ENCODE measurements at places on chromosomes 2 and 18.

GRCh38 chr2:52703004-52703403 is 1064.6 kb upstream of the CHAC2 start:
- H3K27me3 ChIP-seq: no peaks in the 10 kb centered on the region
- no peaks in the 10 kb centered on the region for H3K36me3 ChIP-seq
- H3K4me3 ChIP-seq: no peak overlapping the region
- H3K4me1 ChIP-seq: no peaks in the 10 kb centered on the region
- no peak for DNase-seq

- DNase-seq: peak; percentile 49
- H3K36me3 ChIP-seq: no peaks in the 10 kb centered on the region
- H3K4me3 ChIP-seq: no peak overlapping the region
- H3K27me3 ChIP-seq: no peaks in the 10 kb centered on the region
- H3K27ac ChIP-seq: no peak overlapping the region
Measured at GRCh38 chr2:240705204-240705791, 13.6 kb downstream of the AQP12A start.

- no peak overlapping the region for H3K27ac ChIP-seq
- H3K4me3 ChIP-seq: no peak overlapping the region
- no peak for DNase-seq
- no peaks in the 10 kb centered on the region for H3K27me3 ChIP-seq
Measured at GRCh38 chr18:9569178-9569577, 45.2 kb downstream of the PPP4R1 start.

DNA sequence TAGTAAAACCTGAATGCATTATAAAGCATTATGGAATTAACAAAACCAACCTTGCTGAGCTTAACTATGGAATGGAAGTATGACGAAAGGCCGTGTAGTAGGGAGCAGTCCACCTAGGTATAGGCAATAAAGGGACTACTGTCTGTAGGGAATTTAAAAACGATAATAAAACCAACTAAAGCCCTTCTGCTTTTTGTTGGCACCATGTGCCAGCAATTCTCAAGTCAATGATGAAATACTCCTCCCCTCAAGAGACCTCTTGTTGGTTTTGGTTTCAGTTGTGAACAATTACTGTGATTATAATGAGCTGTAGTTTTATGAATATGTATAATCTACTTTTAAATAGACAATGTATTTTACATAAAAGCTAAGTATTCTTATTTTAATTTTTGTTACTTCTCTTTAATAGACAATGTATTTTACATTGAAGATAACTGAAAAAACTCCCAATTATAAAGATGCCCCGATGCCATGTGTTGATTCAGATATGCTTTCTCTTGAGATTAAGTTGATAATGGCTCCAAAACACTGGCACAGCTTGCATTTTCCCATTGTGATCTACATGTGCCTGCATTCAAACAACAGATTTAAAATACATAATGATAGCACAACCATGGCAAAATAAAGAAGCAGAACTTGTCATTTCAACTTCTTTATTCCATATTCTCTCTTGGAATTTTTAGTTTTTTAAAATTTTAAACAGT is 55.5 kb upstream of the ZDBF2 start:
- DNase-seq: peak; percentile 25
- no peaks in the 10 kb centered on the region for H3K36me3 ChIP-seq
- H3K27me3 ChIP-seq: peaks cover 15% of the 10 kb centered on the region
- H3K27ac ChIP-seq: no peak overlapping the region

GRCh38 chr18:23887493-23887892 is 127.1 kb upstream of the TTC39C start:
- no peak overlapping the region for H3K27ac ChIP-seq
- H3K27me3 ChIP-seq: no peaks in the 10 kb centered on the region
- no peak overlapping the region for H3K4me3 ChIP-seq
- no peaks in the 10 kb centered on the region for H3K36me3 ChIP-seq
- no peaks in the 10 kb centered on the region for H3K4me1 ChIP-seq

DNA sequence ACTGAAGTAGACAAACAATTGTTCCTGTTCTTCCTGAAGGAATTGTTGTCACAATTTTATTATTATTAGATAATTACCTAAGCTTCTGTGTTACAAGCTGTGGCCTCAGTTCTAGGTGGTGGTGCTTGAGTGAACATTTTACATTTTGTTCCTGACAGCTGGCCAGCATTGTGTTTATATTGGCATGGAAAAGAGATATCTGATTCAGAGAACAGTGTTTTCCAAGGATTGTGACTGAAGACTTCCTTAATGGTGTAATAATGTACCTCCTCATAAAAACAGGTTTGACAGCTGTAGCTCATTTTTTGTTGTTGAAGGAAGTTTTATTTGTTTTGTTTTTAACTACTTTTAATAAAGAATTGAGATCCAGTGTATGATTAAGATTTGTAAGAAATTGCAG is 95.2 kb downstream of the EPB41L5 start:
- H3K4me3 ChIP-seq: no peak overlapping the region
- H3K4me1 ChIP-seq: peaks cover 32% of the 10 kb centered on the region
- H3K36me3 ChIP-seq: no peaks in the 10 kb centered on the region
- no peak overlapping the region for H3K27ac ChIP-seq
- no peak for DNase-seq

DNA sequence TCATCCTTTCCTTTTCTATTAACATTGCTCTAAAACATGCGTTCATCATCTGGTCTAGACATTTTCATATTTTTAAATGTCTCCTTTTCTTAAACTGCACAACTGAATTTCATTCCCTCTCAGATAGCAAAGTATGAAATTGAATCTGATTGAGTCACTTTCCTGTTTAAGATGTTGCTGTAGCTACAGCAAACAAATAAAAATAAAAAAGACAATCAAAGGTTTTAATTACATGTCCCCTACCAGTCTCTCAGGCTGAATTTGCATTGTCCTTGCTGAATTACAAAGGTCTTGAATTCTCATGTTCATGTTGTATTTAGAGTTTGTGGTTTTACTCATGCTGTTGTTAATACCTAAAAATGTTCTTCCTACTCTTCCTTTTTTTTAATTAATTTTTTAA is 537.9 kb upstream of the LRATD1 start:
- H3K27me3 ChIP-seq: no peaks in the 10 kb centered on the region
- H3K4me1 ChIP-seq: no peaks in the 10 kb centered on the region
- no peak for DNase-seq
- H3K4me3 ChIP-seq: no peak overlapping the region

- H3K36me3 ChIP-seq: no peaks in the 10 kb centered on the region
- peaks cover 33% of the 10 kb centered on the region for H3K4me1 ChIP-seq
- no peak overlapping the region for H3K4me3 ChIP-seq
- no peaks in the 10 kb centered on the region for H3K27me3 ChIP-seq
- H3K27ac ChIP-seq: no peak overlapping the region
Measured at GRCh38 chr18:10259901-10260300, 194.5 kb upstream of the APCDD1 start.

DNA sequence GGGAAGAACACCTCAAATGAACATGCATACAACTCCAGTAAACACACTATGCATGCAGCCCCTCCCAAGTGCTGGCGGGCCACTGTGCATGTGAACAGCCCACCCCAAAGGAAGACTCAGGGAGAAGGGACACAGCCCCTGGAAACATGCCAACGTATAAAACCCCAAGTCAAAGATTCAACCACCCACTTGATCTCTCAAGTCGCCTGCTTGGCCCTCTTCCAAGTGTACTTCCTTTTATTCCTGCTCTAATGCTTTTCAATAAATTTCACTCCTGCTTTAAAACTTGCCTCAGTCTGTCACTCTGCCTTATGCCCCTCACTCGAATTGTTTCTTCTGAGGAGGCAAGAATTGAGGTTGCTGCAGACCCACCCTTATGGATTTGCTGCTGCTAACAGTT is 139.1 kb downstream of the C1D start:
- DNase-seq: no peak
- H3K4me3 ChIP-seq: no peak overlapping the region
- H3K36me3 ChIP-seq: no peaks in the 10 kb centered on the region
- no peaks in the 10 kb centered on the region for H3K4me1 ChIP-seq
- no peak overlapping the region for H3K27ac ChIP-seq

- no peaks in the 10 kb centered on the region for H3K36me3 ChIP-seq
- no peak overlapping the region for H3K4me3 ChIP-seq
- peak; percentile 65 for DNase-seq
- peaks cover 26% of the 10 kb centered on the region for H3K4me1 ChIP-seq
- no peaks in the 10 kb centered on the region for H3K27me3 ChIP-seq
Measured at GRCh38 chr2:55010915-55011314, 39.3 kb downstream of the RTN4 start.

- H3K4me1 ChIP-seq: no peaks in the 10 kb centered on the region
- no peaks in the 10 kb centered on the region for H3K36me3 ChIP-seq
- no peaks in the 10 kb centered on the region for H3K27me3 ChIP-seq
- H3K4me3 ChIP-seq: no peak overlapping the region
Measured at GRCh38 chr2:83196225-83196624, 1262.9 kb downstream of the SUCLG1 start.

DNA sequence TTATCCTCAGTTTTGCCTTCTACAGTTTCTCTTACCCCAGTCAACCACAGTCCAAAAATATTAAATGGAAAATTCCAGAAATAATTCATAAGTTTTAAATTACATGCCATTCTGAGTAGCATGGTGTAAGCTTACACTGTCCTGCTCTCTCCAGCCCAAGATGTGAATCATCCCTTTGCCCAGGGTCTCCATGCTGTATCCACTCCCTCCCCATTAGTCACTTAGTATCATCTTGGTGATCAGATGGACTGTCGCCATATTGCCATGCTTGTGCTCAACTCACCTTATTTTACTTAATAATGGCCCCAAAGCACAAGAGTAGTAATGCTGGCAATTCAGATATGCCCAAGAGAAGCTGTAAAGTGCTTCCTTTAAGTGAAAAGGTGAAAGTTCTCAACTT is 18.5 kb upstream of the CCNT2 start:
- no peaks in the 10 kb centered on the region for H3K36me3 ChIP-seq
- no peaks in the 10 kb centered on the region for H3K27me3 ChIP-seq

GRCh38 chr18:69951182-69951581 is 3.5 kb upstream of the CD226 start:
- H3K27ac ChIP-seq: no peak overlapping the region
- no peaks in the 10 kb centered on the region for H3K36me3 ChIP-seq
- peaks cover 32% of the 10 kb centered on the region for H3K4me1 ChIP-seq
- H3K4me3 ChIP-seq: no peak overlapping the region
- H3K27me3 ChIP-seq: no peaks in the 10 kb centered on the region

GRCh38 chr2:149743842-149744448 is 156.4 kb upstream of the MMADHC start:
- no peaks in the 10 kb centered on the region for H3K4me1 ChIP-seq
- H3K4me3 ChIP-seq: no peak overlapping the region
- H3K27me3 ChIP-seq: no peaks in the 10 kb centered on the region

- no peaks in the 10 kb centered on the region for H3K36me3 ChIP-seq
- no peak for DNase-seq
- H3K27me3 ChIP-seq: no peaks in the 10 kb centered on the region
- no peak overlapping the region for H3K4me3 ChIP-seq
- peaks cover 58% of the 10 kb centered on the region for H3K4me1 ChIP-seq
Measured at GRCh38 chr2:43165378-43166069, 60.9 kb downstream of the ZFP36L2 start.

DNA sequence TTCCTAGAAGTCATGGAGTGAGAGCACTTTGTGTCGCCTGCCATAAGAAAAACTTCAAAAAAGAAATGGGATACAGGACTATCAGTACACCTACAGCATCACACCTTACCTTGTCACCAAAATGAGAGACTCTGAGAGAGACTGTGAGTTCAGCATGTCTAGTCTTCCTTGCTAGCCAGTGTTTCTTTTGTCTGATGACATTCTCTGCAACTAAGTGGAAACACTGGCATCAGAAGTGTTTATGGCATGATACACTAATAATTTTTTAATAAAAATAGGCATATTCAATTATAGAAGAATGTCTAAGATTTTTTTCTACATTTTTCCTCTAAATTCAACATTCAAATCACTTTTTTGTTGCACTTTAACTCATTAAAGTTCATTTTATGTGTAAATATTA is 9.0 kb downstream of the RBM43 start:
- no peak overlapping the region for H3K4me3 ChIP-seq
- DNase-seq: no peak
- H3K36me3 ChIP-seq: peaks cover 55% of the 10 kb centered on the region
- H3K4me1 ChIP-seq: no peaks in the 10 kb centered on the region
- no peak overlapping the region for H3K27ac ChIP-seq

GRCh38 chr18:13290856-13291271 is 72.3 kb downstream of the LDLRAD4 start:
- H3K36me3 ChIP-seq: no peaks in the 10 kb centered on the region
- H3K27ac ChIP-seq: no peak overlapping the region
- no peaks in the 10 kb centered on the region for H3K27me3 ChIP-seq
- DNase-seq: no peak
- H3K4me3 ChIP-seq: no peak overlapping the region

- DNase-seq: no peak
- no peaks in the 10 kb centered on the region for H3K27me3 ChIP-seq
- no peaks in the 10 kb centered on the region for H3K4me1 ChIP-seq
- H3K27ac ChIP-seq: no peak overlapping the region
Measured at GRCh38 chr2:7557376-7557775, 640.2 kb downstream of the RNF144A start.

- H3K27me3 ChIP-seq: no peaks in the 10 kb centered on the region
- no peaks in the 10 kb centered on the region for H3K36me3 ChIP-seq
- H3K27ac ChIP-seq: no peak overlapping the region
- no peaks in the 10 kb centered on the region for H3K4me1 ChIP-seq
- no peak for DNase-seq
Measured at GRCh38 chr2:63374341-63374740, 213.9 kb downstream of the WDPCP start.

DNA sequence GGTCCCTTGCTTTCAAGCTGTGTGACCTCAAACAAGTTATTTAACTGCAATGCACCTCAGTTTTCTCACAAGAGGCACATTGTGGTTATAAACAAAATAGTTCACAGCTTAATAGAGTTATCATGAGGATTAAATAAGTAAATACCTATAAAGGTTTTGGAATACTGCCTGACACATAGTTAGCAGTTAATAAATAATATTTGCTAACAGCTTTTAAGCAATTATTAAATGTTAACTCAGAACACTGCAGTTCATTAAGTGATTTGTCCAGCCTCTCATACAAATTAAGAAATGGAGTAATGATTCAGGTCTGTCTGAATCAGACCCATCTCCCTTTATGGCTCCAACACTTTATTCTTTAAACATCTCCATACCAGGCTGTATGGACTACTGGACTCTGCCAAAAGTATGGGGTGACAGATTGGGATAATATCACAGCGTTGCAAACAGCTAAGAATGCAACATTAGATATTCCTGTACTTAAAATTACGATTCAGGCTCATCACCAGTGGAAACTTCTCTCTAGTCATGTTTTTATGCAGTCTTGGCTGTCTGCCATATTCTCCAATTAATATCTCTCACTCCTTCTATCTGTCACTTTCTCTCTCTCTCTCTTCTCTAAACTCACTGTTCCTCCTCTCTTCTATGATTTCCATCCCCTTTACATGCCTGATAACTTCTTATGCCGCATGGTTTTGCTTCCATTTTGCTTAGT is 370.6 kb upstream of the UBE2E3 start:
- no peak overlapping the region for H3K27ac ChIP-seq
- no peak overlapping the region for H3K4me3 ChIP-seq
- no peak for DNase-seq
- H3K4me1 ChIP-seq: no peaks in the 10 kb centered on the region
- H3K27me3 ChIP-seq: no peaks in the 10 kb centered on the region

GRCh38 chr18:75207310-75208154 is 1.4 kb downstream of the PTGR3 start:
- H3K4me1 ChIP-seq: peaks cover 51% of the 10 kb centered on the region
- DNase-seq: no peak
- H3K27ac ChIP-seq: peak overlapping the region; percentile 86
- H3K36me3 ChIP-seq: no peaks in the 10 kb centered on the region
- H3K27me3 ChIP-seq: peaks cover 37% of the 10 kb centered on the region
